ENCODE measurements at places on chromosomes 12 and 14.

DNA sequence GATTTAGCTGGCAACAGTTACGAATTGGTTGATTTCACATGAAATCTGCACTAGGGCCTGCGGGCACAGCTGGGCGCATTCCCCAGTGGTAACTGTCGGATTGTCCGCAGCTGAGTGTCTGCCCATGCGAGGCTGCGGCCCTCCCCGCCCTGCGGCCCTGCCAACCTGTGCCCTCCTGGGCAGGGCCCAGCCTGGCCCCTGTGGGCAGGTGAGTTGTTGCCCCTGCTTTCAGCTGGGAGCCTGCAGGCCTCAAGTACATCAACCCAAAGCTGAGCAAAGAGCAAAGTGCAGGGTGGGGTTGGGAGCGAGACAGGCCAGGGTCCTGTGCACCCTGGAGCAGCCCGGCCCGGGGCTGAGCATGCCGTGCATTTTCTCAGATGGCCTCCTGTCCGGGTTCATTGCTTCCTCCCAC is 89.1 kb downstream of the ADGRD1 start:
- no peak for DNase-seq

DNA sequence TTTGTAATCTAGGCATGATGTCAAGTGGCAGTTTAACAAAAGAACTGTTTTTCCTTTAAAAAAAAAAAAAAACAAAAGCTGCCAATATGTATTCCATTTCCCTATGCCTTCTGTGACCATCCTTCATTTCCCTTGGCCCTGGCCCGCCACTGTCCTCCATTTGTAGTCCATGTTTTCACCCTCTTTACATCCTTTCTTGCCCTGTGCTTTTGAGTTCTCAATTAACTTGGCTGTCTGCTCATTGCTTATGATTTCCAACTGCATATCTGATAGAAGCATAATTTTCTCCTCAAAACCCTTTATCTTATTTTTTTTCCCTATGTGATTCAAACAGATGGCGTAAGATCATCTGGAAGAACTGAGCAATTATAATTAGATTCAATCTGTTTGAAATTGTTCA is 297.5 kb downstream of the NAV3 start:
- DNase-seq, result no peak

DNA sequence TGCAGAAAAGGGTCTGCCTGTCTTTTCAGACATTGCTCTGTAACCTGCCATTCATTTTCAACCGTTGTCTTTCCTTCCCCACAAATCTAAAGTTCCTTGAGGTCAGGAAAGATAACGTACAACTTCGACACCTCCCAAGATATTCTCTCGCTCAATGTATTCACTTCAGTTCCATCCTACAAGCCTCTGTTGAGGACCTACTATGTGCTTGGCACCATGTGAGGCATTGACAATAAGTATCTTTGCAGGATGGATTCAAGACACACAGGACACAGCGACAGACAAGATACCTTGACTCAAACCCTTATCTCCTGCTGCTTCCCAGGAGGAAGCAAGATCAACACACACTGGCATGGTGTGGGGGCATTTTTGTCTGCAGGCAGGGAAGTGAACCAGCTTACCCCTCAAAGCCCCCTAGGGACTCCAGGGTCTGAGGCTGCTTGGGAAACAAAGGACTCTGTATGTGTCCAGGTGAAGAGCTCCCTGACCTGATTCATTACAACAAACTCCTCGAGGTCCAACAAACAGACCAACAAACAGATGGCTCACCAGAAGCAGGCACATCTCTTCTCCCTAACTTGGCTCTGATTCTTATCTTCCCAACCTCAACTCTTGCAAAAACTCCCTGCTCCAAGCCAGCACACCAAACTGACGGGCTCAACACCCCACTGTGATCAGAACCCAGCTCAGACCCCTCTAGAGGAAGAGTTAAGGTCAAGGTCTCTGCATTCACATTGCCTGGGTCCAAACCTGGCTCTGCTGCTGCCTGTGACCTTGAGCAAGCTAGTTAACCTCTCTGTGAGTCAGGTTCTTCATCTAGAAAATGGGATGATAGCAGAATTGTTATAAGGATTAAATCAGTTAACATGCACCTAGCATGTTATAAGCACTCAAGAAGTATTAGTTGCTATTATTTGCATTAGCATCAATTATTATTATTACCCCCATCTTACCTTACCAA is 6.3 kb downstream of the NUAK1 start:
- no peak for DNase-seq

DNA sequence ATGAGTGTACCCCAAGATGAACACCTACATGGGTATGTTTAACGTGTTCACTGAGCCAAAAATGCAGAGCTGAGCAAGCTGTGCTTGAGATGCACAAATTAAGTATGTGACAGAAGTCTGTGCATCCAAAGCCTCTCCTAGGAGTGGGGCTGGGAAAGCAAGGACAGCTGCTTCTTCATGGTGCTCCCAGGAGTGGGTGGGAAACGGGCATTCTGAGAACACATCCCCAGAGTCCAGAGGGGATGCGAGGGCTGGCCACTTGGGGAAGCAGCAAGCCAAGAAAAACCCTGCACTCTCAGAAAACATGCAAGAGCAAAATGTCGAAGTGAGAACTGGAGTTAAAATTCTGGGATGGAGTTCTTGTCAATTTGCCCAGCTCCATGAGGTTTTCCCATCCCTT is 414.3 kb downstream of the BCAT1 start:
- DNase-seq, result peak; percentile 74

- no peak for DNase-seq
Measured at GRCh38 chr12:89873745-89874144, 165.1 kb upstream of the ATP2B1 start.

DNA sequence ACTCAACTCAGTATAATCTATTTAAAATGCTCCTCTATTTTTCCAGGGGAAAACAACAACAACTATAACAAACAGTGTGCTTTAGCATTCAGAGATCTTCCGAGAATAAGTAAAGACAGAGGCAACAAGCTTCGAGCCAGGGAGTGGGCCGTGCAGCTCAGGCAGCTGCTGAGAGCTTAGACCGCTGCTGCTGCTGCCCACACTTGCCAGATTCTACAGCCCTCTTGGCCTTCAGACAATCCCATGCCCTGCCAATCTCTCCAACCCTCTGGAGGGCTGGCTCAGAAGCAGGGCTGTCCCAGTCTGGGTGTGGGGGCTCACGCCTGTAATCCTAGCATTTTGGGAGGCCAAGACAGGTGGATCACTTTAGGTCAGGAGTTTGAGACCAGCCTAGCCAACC is 23.4 kb upstream of the ELK3 start:
- DNase-seq, result no peak

GRCh38 chr12:64571411-64571810 is 38.9 kb upstream of the RASSF3 start:
- no peak for DNase-seq

DNA sequence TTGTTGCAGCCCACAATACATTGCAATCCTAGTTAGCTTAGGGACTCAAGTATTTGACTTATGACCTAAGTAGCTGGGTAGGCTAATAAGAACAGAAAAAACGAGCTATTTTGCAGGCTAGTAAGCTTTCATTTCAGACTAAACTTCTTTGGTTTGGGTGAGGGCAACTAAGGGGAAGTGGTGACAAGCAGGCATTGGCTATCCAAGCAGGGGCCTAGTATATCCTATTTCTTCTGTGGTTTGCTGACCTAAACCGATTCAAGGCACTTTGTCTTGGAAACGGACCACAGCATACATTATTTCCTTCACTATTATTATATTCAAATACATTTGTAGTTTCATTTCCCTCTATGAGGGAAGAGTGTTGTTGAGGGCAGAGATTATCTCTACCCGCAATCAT is 21.6 kb upstream of the SLC5A8 start:
- no peak for DNase-seq

- peak; percentile 38 for DNase-seq
Measured at GRCh38 chr14:68692916-68693771, 99.7 kb downstream of the ZFP36L1 start.

- no peak for DNase-seq
Measured at GRCh38 chr12:66573605-66574004, 105.3 kb downstream of the GRIP1 start.

DNA sequence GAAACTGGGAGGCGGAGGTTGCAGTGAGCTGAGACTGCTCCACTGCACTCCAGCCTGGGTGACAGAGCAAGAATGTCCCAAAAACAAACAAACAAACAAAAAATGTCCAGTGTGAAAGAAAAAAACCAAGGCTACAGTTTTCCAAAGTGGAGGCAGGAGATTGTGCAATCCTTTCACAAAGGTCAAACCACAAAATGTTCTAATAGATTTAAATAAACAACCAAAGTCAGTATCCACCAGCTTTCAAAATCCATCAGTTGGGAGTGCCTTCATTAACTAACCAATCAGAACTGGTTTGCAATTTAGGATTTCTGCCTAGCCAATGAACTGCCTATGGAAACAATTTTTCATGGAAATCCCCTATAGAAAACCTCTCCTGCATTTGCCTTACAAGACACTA is 52.3 kb upstream of the TRIM9 start:
- DNase-seq, result no peak

GRCh38 chr14:50800032-50800431 is 30.9 kb downstream of the NIN start:
- no peak for DNase-seq

- no peak for DNase-seq
Measured at GRCh38 chr14:22464422-22465142, 124.4 kb downstream of the DAD1 start.

- no peak for DNase-seq
Measured at GRCh38 chr12:16972923-16973770, 367.2 kb upstream of the LMO3 start.

- no peak for DNase-seq
Measured at GRCh38 chr14:92456215-92457015, 57.2 kb upstream of the RIN3 start.

- no peak for DNase-seq
Measured at GRCh38 chr12:7542813-7543212, 39.2 kb upstream of the CD163 start.

GRCh38 chr12:92745856-92746550 is 43.2 kb downstream of the PLEKHG7 start:
- peak; percentile 89 for DNase-seq

DNA sequence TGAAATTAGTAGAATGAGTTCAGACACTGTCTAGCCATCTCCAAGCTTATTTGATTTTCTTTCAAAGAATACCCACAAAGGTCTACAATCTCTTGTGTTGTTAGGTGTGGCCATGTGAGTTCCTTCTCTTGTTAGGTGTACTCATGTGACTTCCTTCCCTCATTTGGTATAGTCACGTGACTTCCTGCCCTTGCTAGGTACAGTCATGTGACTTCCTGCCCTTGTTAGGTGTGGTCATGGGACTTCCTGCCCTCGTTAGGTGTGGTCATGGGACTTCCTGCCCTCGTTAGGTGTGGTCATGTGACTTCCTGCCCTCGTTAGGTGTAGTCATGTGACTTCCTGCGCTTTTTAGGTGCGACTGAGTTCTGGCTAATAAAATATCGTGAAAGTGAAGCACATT is 179.6 kb downstream of the TMX1 start:
- no peak for DNase-seq

GRCh38 chr14:55341781-55342180 is 69.8 kb downstream of the ATG14 start:
- no peak for DNase-seq

DNA sequence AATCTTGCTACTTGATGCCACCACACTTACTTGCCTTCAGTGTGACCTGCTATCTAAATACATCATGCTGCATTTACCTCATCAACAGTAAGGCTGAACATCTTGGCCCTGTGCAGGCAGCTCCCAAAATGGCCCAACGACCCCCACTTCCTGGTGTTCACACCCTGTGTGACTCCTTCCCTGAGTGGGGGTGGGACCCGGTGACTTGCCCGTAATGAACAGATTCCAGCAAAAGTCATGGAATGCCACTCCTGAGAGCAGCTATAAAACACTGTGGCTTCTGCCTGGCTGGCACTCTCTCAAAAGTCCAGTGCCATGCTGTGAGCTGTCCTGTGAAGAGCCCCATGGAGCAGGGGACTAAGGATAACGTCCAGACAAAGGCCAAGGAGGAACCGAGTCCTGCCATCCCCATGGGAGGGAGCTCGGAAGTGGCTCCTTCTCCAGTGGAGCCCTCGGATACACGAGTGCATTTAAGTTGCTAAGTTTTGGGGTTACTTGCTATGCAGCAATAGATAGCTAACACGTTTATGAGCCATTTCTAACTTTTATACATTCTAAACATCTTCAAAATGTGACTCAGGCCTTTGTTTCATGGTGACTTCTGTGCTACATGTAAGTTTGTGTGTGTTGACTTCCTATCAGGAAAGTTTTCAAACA is 33.0 kb downstream of the P2RX2 start:
- no peak for DNase-seq

DNA sequence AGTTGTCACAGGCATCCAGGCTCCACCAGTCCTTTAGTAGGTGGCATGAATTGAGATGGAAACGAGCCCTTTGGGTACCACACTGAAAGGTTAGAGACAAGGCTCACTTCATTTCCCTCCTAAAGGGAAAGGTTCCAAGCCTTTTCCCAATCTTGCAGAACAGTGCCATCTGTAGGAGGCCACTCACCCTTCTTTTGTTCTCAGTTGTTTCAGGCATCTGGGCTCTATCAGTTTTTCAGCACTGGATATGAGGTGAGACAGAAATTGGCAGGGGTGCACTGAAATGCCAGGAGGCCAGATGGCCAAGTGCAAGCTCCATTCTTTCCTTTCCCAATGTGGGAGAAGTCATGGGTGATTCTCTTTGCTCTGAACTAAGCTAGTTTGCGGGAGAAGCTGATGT is 15.2 kb downstream of the FBXO33 start:
- DNase-seq, result no peak

GRCh38 chr12:68425998-68426397 is 93.8 kb upstream of the MDM1 start:
- no peak for DNase-seq

GRCh38 chr14:52077256-52077979 is 8.6 kb upstream of the NID2 start:
- no peak for DNase-seq

DNA sequence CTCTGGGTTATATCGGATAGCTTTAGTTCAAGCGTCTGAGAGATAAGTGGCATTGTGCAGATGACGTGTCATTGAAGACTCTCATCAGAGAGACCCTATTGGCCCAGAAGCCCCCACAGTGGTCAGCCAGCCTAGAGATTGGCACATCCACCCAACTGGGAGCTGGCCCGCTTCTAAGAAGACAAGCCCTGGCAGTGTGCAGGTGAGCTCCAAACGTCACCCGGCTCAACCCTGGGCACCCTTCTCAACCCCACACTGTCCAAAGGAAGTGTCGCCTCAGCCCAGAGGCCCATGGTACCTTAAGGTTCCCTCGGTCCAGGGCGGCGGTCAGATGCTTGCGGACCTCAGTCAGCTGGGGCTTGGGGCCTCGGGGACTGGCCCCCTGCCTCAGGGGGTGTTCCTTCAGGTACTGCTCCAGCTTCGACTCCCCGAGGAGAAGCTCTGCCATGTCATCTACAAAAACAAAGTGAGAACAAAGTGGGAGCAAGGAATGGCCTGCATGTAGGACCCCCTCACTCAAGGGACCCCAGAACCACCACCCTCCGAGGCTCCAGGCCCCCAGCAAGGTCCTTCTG is 30.3 kb downstream of the TTC7B start:
- DNase-seq, result peak; percentile 50

- peak; percentile 50 for DNase-seq
Measured at GRCh38 chr14:105929327-105930081, 403.1 kb downstream of the TMEM121 start.

DNA sequence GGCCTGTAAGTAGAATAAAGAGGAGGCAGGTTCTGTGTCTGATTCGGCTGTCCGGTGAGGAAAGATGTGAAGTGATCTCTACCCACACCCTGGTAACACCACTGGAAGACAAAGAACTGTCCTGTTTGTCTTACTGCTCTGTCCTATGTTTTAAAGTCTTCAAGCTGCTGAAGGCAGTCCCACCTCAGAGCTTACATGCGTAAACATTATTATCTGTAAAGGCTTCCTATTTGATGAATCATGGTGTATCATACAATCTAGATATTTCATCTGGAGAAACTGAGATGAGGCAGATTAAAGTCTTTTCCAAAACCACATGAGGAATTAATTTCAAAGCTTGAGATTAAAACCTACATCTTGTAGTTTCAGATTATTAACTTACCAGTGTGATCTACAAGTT is 427.6 kb downstream of the ZFP36L1 start:
- DNase-seq, result no peak
